ENCODE measurements at places on chromosomes 1 and 21.

GRCh38 chr21:44889625-44890337, 16.3 kb upstream of the PTTG1IP start:
- no peak for DNase-seq

DNA sequence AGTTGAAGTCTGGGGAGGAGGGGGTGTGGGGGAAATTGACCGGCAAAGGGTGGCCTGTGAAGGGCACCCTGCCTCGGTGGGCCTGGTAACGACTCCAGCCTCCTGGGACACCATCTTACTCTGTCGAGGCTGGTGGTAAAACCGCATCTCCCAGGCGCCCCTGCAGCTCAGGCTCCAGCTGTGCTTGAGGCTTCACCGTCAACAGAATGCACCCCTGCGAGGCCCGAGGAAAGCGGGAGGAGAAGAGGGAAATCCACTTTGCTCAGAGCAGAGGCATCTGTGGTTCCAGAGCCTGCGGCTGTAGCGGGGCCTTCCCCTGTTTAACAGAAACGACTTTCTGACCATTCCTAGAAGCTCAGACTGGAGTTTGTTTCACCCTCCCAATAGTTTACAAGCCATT, 165.6 kb downstream of the NPHP4 start:
- no peak for DNase-seq

GRCh38 chr1:69567652-69568420, at the start of gene LRRC7:
Gene LRRC7, plus strand, starts transcription at chr1:69567922. Its CDS starts 718 bp downstream, at chr1:69568640.
- DNase-seq: peak; percentile 31

DNA sequence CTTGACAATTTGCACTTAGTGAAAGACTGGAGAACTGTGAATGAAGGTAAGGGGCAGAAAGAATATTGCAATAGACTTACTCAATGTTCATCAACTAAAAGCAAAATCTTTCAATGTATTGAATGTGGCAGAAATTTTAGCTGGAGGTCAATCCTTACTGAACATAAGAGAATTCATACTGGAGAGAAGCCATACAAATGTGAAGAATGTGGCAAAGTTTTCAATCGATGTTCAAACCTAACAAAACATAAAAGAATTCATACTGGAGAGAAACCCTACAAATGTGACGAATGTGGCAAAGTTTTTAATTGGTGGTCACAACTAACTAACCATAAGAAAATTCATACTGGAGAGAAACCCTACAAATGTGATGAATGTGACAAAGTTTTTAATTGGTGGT, 80.7 kb downstream of the JMJD4 start:
- no peak for DNase-seq

- DNase-seq: peak; percentile 35
These were observed 92.1 kb downstream of the PRKAB2 start for GRCh38 chr1:147080006-147080661.

Data from GM23248 (cell line).